Stimulated activated CD4-positive, alpha-beta T cell treated with anti-CD3 and anti-CD28 coated beads, Interleukin-4, amount 100 ng/mL, for 48 hours (primary cell): ENCODE measurements at places on chromosomes 1 and 21.

GRCh38 chr1:43990271-43991199 is 864 bp upstream of the CCDC24 start:
- no peak for DNase-seq

- DNase-seq = no peak
Measured at GRCh38 chr1:35835398-35835797, 27.6 kb downstream of the AGO4 start.

GRCh38 chr1:39646232-39647081 is 7.0 kb upstream of the HEYL start:
- DNase-seq = no peak

GRCh38 chr1:67336783-67337182 is 29.1 kb downstream of the IL12RB2 start:
- no peak for DNase-seq

DNA sequence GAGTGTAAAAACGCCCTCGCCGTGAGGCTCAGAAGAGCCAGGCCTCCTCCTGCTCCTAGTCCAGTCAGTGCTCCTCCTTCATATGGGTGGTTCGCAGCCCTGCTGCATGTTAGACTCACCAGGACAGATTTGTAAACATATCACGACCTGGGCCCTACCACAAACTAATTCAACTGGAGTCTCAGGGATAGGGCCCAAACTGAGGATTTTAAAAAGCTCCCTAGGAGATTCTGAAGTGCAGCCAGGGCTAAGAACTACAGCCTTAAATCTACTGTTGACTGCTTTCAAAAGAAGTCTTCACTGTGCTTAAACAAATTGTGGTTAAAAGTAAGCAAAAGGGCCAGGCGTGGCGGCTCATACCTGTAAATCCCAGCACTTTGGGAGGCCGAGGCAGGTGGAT is 57.0 kb downstream of the CAMTA1 start:
- DNase-seq = no peak

GRCh38 chr21:36388096-36388495 is 2.9 kb downstream of the CHAF1B start:
- DNase-seq = no peak

- DNase-seq = no peak
Measured at GRCh38 chr1:20183035-20183434, 2.9 kb upstream of the UBXN10 start.

- no peak for DNase-seq
Measured at GRCh38 chr1:208604295-208604694, 360.1 kb upstream of the PLXNA2 start.

GRCh38 chr21:42704861-42705260 is 51.4 kb downstream of the PDE9A start:
- DNase-seq = no peak

GRCh38 chr1:160032165-160032820 is 503 bp upstream of the PIGM start:
- DNase-seq = no peak

DNA sequence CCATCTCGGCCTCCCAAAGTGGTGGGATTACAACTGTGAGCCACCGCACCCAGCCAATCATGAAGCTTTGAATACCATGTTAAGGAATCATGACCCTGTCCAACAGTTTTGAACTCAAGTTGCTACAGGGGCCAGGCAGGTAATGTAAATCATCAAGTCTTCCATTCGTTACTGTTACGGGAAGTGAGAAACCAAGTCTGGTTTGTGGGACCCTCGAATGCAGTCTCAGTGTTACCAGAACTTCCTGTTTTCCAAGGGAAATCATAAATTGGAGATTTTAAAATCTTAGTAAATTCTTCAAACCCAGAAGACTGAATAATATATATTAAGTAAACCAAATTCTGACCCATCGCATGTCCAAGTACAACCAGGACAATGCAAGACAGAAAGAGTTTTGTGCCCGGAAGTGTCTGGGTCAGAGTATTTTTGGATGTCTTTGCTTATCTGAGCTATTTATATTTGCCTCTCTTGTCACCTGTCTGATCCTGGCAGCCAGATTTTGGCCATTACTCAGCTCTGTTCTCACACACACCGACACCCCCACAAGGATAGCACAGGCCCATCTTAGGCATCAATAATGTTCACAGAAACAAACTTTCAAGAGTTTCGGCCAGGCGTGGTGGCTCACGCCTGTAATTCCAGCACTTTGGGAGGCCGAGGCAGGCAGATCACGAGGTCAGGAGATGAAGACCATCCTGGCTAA is 8.8 kb downstream of the ATP5IF1 start:
- DNase-seq = no peak

DNA sequence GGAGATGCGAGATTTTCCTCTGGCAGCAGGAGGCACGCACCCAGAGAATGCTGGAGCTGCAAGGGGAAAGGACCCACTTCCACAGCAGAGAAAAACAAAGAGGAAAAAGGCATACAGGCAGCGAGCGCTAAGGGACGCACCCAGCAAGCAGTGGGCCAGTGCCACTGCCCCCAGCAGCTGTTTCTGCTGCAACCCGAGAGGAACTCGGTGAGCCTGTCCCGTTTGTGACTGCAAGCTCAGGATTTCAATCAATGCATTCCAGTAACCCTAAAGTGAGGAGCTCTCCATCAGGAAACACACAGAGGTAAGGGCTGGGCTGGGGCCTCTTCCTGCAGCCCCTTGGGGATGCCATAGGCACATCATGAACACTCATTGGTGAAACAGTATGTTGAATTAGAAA is 58.7 kb downstream of the ACP6 start:
- DNase-seq = no peak

DNA sequence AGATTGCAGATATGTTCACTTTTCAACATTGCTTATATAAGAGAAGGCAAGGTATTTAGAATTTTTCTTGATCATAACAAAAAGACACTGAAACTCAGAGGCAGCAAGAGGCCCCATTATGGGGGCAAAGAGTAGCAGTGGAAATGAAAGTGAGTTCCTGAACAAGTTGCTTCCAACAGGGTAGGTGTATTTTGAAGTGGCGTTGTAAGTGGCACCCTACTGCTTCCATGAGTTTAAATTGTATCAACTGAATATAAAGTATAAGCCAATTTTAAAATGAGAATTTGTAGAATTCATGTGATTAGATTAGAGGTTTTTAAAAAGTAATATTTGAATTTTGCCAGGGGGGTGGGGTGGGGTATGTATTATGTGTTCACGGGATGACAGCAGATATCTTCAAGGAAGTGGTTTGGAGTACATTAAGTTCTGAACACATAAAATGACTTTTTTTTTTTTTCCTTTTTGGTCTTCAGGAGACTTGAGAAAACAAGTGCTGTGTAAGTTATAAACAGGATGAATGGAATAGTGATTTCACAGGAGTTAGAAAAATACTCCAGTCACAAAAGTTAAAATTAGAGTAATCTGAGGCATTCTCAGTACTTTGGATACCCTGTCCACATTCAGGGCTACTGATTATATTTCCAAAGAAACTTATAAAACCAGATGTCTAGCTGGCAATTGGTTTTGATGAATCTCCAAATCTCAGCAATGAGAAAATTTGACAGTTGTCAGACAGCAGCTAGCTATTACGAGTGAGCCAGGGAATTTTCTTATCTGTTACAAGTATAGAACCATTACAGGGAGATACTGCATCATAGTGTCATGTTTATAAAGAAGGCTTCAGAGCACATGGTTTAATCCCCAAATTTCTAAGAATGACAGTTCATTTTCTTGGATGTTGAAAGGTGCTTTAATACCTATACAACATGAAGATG is 182.0 kb downstream of the ST6GALNAC3 start:
- no peak for DNase-seq

DNA sequence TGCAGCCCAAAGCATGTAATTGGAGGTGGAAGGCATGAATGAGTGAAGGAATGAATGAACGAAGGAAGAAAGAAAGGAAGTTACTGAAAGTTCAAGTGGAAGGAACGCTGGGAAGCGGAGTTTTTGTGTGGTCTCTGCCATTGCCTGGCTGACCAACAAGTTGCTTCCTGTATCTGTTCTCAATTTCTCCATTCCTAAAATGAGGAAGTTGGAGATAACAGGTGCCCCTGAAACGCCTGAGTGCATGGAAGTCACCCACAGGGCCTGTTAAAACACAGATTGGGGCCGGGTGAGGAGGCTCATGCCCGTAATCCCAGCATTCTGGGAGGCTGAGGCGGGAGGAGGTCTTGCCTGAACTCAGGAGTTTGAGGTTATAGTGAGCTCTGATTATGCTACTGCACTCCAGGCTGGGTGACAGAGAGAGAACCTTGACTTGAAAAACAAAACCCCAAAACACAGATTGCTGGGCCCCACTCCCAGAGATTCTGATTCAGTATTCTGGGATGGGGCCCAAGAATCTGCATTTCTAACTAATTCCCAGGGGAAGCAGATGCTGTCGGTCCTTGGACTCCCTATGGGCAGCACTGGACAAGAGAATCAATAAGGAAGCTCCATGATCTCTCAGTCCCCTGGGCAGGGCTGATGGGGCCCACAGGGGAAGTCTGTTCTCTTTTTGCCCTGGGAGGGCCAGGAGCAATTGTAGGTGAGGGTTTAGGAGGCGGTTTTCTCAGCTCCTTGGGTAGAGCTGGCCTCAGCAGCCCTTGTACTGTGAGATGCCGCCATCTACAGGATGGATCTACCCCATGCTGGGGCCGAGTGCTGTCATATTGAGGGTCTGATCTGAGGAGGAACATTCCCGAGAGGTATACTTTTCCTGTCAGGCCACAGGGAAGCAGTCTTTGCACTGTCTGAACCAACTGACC is 3.3 kb upstream of the CNR2 start:
- peak; percentile 18 for DNase-seq

GRCh38 chr1:169368406-169368769 is 393 bp downstream of the BLZF1 start:
- DNase-seq = no peak

GRCh38 chr1:212987702-212988322 is 27.9 kb downstream of the ANGEL2 start:
- no peak for DNase-seq
